ENCODE measurements at places on chromosomes 11 and 22.
A peak's percentile ranks its signal among the peaks of the same experiment; 100 is the strongest.

- no peak for DNase-seq
Measured at GRCh38 chr11:3995307-3995706, 99.3 kb upstream of the RRM1 start.

DNA sequence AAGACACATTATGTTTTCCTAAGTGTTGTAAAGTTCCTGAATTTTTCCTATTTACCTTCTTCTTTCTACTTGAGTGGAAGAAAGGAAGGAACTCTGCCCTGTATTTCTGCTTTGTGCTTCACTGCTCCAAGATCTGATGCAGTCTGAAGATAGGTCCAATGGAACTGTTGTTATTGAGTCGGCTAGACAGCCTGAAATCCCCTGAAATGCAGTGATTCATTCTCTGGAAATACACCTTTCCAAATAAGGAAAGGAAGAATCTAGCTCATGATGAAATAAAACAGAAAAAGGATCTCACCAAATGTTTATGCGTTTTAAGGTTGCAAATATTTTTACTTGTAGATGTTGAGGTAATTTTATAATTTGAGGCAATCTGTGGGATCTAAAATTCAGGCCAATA is 322.8 kb downstream of the GUCY1A2 start:
- no peak for DNase-seq

DNA sequence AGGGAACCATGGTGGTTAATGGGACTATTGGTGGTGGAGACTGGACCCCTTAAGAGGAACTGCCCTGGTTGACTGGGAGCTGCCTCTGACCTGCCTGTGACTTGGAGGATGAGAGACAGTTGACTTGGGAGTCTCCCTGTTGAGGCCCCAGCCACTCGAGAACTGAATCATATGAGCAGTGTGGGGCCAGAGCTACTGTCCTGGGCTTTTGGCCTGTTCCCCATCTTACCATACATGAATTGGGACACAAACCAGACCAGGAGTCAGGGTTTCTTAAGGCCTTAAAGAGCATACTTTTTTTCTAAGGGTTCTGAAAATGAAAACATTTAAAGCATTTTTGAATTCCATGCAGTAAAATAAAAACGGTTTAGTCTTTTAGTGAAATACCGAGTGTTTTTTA is 92.8 kb downstream of the TEAD1 start:
- no peak for DNase-seq

DNA sequence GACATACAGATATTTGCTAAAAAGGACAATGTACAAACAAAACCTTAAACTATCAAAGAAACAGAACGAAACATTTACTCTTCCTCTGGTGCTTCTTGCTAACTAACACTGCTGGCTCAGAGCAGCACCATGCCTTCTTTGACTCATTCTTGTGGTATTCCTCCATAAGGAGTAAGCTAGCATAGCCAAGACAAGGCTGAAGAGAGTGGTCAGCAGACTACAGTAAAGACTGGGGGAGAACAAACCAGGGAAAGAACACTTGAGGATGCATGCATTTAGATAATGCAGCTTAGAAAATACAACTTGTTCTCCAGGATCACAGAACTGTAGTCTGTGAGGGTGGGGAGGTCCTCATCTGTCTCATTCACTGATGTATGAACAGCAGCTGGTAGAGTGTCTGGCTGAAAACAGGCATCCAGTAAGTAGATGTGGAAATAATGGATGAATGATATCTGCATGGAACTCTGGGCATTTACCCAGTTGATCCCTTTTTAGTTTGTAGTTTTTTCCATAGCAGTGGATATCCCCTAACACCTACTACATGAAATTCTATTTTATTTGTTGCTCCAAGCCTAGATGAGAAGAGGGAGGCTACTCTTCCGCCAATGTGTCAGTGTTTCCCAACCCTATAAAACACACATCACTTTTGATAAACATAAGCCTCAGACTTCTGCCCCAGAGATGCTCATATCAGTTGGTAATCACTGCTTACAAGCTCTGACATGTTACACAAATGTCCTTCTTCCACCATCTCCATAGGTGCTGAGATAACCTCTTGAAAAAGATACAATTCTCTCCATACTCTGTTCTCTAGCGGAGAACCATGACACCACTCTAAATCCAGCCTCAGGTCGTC is 7.3 kb downstream of the SNX19 start:
- no peak for DNase-seq

GRCh38 chr11:86977441-86978050 is 22.4 kb upstream of the FZD4 start:
- DNase-seq = no peak

GRCh38 chr11:120717042-120717441 is 205.5 kb downstream of the GRIK4 start:
- no peak for DNase-seq

DNA sequence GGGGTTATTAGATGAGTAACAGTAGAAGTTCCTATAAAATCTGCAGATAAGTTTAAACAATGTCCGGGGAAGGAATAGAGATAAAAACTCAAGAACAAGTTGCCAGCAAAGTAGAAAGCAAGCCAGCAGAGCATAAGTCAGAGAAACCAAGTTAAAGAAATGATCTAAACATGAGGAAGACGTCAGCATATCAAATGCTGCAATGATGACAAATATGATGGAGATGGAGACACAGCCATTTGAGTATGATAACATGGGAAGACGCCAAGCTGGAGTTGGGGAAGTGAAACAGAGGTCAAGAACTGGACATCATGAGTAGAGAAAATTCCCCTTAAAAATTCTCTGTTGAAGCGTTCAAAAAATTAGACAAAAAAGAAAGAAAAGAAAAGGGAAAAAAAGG is 571.5 kb downstream of the CNTN5 start:
- no peak for DNase-seq

- peak; percentile 42 for DNase-seq
Measured at GRCh38 chr11:120612513-120613263, 101.1 kb downstream of the GRIK4 start.

- DNase-seq = peak; percentile 24
Measured at GRCh38 chr11:124867700-124868099, 2.5 kb downstream of the ROBO3 start.

- DNase-seq = no peak
Measured at GRCh38 chr11:22808571-22809197, 20.9 kb downstream of the SVIP start.

GRCh38 chr11:68954836-68955606 is 25.8 kb downstream of the MRGPRD start:
- DNase-seq = no peak
